Sciatic nerve (tissue), 2 donors: ENCODE measurements at places on chromosomes 1 and 21.

GRCh38 chr21:44700101-44701022 is 3.4 kb downstream of the KRTAP10-12 start:
- peak; percentile 13 for DNase-seq

DNA sequence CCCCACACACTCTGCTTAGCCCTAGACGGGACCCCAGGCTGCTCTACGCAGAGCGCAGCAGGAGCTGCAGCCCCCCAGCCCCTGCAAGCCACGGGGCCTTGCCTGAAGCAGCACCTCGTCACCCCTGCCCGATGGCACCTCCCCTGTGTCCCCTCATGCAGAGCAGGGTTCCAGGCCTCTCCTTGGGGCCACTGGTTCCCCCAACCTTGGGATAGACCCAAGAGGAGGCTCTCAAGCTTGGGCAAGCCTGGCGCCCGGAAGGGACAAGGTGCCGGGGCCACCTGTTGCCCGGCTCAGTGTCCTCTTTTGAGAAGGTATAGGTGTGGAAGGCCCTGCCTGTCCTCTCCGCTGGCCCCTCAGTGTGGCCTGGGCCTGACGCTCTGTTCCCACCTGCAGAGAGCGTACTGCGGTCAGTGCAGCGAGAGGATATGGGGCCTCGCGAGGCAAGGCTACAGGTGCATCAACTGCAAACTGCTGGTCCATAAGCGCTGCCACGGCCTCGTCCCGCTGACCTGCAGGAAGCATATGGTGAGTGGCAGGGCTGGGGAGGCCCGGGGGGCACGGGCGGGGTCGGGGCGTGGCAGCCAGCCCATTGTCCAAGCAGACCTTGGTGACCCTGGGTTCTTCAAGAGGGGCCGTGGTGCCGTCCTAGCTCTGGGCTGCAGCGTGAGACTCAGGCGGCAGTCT is 50.6 kb downstream of the FAAP20 start:
- DNase-seq: no peak

GRCh38 chr1:200474633-200475032 is 64.8 kb upstream of the ZNF281 start:
- DNase-seq: no peak

DNA sequence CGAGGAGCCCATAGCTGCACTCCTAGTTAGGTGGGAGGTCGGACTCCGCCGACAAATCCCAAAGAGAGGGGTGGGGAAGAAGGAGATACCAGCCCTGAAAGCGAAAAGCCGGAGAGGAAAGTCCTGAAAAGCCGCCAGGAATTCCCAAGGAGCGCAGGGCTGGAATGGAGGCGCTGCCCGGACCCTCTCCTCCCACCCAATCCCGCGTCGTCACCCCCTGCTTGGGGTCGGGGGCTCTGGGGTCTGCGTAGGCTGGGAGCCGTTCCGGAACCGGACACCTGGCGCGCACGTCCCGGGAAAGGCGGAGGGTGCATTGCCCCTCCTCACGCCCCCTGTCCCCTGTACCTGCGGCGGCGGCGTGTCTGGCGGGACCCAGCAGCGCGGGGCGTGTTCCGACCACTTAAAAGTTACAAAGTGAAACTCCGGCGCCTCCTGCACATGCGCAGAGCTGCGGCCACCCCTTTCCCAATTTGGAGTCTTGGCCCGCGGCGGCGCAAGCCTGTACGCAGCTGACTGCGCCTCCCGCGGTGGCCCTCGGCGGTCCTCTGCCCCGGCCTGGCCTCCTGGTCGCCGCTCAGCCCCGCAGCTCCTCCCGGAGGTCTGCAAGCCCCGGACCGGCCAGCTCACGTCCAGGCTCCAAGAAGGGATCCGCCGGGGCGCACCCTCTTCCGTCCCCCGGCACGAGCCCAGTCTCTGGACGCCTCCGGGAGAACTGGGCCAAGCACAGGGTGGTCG is at the start of gene TMEM63A:
TMEM63A (minus strand) TSS at position 422 of the 735 bp plus-strand sequence. CDS start 4,800 bp downstream, outside the sequence.
- peak; percentile 96 for DNase-seq

- no peak for DNase-seq
Observed at GRCh38 chr1:63200676-63201075, 121.7 kb upstream of the FOXD3 start.

- DNase-seq: no peak
Observed at GRCh38 chr1:228106800-228107054, 2.4 kb downstream of the MRPL55 start.

- no peak for DNase-seq
Observed at GRCh38 chr21:41374867-41375533, 13.2 kb downstream of the MX2 start.

- DNase-seq: no peak
Observed at GRCh38 chr1:224137518-224137917, 23.6 kb downstream of the FBXO28 start.

- peak; percentile 93 for DNase-seq
Observed at GRCh38 chr1:58768971-58769808, 14.7 kb downstream of the JUN start.

GRCh38 chr1:197781968-197782721 is 6.9 kb upstream of the DENND1B start:
- no peak for DNase-seq

DNA sequence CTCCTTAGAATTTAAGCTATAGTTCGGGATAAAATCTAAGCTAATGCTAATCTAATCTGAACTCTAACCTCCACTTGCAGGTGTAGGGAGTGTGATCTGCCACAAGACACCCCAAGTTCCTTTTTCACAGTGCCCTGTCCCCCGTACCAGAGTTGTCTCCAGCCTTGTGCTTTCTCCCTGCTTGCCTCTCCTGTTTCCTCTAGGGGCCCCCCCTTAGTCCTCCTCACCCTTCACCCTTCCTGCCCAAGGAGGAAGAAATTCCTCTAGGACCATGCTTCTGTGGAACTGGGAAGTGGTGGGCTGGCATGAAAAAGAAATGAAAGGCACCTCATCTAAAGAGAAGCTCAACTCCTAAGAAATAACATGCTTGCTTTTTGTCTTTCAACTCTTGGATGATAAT is 50.2 kb upstream of the BCL9 start:
- no peak for DNase-seq

GRCh38 chr1:172654535-172654934 is 4.4 kb upstream of the FASLG start:
- DNase-seq: no peak

GRCh38 chr1:227797144-227797543 is 18.3 kb upstream of the PRSS38 start:
- DNase-seq: no peak

DNA sequence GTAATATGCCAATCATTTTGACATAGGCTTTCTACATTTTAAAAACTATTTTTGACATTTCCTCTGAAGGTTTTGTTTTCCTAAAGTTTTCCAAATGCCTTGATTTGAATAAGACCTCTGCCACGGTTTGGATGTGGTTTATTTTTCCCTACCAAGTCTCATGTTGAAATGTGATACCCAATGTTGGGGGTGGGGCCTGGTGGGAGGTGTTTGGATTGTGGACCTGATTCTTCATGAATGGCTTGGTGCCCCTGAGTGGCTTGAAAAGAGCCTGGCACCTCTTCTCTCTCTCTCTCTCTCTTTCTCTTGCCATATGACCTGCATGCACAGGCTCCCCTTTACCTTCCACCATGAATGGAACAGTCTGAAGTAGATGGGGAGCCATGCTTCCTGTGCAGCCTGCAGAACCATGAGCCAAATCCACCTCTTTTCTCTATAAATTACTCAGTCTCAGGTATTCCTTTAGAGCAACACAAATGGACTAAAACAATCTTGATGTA is 14.8 kb downstream of the MMEL1 start:
- DNase-seq: no peak

- no peak for DNase-seq
Observed at GRCh38 chr1:178706432-178706831, 18.6 kb upstream of the RALGPS2 start.

- DNase-seq: no peak
Observed at GRCh38 chr1:58250587-58250948, 296.0 kb downstream of the OMA1 start.
